Pulmonary artery endothelial cell (primary cell): ENCODE measurements at places on chromosomes 2 and 18.

GRCh38 chr2:106178716-106179115 is 15.4 kb downstream of the UXS1 start:
- DNase-seq: no peak

- no peak for DNase-seq
Measured at GRCh38 chr2:40199771-40200170, 252.1 kb downstream of the SLC8A1 start.

DNA sequence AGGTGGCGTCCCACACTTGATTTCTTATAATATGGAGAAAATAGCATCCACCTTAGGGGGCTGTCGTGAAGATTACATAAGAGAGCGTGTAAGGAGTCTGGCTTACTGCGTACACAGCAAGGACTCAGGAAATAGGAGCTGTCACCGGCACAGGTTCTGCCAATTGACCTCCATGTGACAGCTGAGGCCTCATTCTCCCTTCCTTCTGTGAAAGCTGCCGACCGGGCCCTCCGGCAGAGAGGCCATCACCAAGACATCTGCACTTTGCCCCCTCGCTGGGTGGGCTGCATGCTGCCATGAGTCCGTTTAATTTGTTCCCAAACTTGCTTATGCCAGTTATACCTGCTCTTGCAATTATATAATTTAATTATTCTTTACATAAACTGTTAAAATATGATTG is 27.7 kb downstream of the HS1BP3 start:
- DNase-seq: no peak

DNA sequence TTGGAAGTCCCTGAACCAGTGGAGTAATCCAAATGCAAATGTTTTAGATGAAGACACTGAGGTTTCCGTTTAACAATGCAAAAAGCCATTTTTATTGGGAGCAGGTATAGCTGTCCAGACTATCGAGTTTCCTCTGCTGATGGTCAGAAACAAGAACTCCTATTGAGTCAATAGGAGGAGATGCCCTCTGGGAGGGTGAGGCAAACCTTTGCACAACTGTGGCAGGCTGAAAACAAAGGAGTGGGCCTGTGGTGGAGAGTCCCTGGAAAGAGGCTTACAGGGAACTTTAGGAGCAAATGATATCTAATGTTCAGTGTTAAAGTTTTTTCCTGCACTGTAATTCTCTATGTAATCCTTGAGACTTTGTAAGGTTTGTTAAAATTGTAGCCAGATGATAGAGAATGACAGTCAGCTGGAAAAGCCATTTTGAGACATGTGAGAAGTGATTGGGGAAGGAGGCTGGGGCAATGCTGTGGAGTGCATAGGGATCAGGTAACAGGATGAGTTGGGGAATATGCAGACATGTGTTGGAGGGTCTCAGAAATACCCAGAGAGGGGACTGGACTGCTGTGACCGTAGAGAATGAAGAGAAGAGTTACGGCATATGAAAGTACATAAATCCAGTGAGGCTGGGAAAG is 15.1 kb upstream of the EML4 start:
- DNase-seq: no peak

DNA sequence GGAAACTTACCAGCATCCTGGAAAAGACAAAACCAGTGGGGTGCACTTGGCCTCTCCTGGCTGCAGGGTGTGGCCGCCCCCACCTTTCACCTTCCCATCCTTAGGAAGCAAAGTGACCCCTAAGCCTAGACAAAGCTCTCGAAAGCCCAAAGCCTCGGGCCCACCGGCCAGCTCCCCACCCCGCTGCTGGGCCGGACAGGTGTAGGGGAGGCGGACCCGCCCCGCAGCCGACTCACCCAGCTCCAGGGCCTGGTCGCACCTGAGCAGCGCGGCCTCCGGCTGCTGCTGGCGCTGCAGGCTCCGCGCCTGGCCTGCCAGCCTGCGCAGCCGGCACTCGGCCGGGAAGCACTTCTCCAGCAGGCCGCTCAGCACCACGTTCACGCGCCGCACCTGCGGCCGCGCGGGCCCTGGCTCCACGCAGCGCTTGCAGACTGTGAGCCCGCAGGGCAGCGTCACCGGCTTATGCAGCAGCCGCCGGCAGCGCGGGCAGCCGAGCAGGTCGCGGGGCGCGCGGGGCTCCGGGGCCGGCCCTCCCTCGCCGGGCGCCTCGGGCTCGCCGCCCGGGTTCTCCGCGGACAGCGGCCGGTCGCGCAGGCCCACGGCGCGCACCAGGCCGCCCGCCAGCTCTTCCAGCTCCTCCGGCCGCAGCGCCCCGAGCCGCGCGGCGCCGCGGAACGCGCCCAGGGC is 979 bp downstream of the LONRF2 start:
- DNase-seq: no peak

- DNase-seq: peak; percentile 76
Measured at GRCh38 chr2:9565436-9566153, 10.0 kb upstream of the ADAM17 start.

DNA sequence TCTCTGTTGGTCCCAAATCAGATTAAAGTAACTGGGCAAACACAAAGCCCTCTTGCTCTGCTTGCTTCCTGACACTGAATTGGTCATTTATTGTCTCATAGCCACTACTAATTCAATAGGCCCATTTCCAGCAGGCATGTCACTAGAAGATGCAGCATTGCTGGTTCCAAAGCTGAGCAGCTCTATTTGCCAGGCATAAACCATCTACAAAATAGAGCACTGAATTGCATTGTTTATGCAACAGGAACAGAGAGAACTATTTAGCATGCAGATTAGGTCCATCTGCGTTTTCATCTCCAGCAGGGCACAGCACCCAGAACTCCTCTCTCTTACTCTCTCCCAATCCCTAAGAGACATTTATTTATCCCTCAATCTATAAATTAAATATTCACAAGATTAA is 227.6 kb downstream of the SUCLG1 start:
- no peak for DNase-seq

GRCh38 chr18:30583768-30584167 is 458.8 kb downstream of the DSC3 start:
- no peak for DNase-seq

DNA sequence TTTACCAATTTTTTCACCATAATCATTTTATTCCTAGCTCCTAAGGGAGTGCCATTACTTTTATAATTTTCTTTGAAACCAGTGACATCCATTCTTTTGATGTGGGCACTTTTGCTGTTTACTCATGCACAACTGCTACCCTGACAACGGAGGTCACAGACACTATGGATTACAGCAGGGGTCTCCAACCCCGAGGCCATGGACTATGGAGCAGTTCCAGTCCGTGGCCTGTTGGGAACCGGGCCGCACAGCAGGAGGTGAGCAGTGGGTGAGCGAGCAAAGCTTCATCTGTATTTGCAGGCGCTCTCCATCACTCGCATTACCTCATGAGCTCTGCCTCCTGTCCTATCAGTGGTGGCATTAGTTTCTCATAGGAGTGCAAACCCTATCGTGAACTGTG is 34.6 kb downstream of the PRPF40A start:
- no peak for DNase-seq
